ENCODE measurements at places on chromosomes 3 and 15.
A peak's percentile ranks its signal among the peaks of the same experiment; 100 is the strongest.

- DNase-seq = no peak
Observed at GRCh38 chr3:156522673-156523072, 32.2 kb downstream of the SSR3 start.

GRCh38 chr3:169286214-169286613 lies 377.3 kb downstream of the MECOM start:
- DNase-seq = no peak

GRCh38 chr3:162998205-162998604 lies 1501.6 kb downstream of the OTOL1 start:
- no peak for DNase-seq

- DNase-seq = no peak
Observed at GRCh38 chr15:100934726-100935125, 15.6 kb downstream of the LRRK1 start.

DNA sequence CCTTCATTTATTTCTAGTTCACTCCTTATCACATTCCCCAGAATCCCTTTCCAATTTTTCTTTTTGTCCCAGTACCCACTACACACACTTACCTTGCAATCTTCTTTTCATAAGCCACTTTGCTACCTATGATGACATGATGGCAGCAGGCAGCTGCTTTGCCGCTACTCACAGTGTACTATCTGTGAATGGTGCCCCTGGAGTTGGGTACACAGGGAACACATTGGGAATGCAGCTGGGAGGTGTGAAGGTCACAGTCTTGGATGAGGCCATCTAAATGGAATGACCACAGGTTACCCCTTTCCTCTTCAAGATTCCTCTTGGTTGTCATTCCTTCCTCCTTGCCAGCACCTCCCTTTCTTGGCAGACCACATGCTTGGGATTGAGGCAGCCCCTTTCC lies 20.8 kb upstream of the TNIK start:
- no peak for DNase-seq

DNA sequence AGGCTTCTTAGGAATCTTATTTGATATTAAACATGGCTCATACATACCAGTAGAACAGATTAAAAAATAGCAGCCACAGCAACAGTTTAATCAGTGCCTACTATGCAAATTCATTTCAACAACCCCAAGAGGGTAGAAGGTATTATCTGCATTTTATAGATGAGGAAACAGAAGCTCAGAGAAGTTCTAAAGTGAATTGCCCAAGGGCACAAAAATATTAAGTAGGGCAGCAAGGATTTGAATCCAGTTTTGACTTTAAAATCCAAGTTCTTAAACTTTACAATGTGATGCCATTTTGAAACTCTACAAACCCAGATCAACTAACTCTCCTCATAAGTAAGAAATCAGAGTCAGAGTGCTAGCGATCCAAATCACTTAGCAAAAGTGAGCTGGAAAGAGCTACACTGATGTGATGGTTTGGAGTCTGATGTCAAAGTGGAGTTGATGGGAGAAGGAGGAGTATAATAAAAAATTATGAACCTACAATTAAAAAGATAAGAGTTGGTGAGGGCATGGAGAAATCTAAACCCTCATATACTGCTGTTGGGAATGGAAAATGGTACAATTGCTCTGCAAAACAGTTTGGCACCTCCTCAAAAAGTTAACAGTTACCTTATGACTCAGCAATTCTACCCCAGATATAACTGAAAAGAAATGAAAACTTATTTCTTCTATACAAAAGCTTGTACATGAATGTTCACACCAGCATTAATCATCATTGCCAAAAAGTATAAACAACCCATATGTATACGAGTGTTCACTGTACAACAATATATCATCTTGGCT lies 51.0 kb upstream of the PLXND1 start:
- DNase-seq = no peak

DNA sequence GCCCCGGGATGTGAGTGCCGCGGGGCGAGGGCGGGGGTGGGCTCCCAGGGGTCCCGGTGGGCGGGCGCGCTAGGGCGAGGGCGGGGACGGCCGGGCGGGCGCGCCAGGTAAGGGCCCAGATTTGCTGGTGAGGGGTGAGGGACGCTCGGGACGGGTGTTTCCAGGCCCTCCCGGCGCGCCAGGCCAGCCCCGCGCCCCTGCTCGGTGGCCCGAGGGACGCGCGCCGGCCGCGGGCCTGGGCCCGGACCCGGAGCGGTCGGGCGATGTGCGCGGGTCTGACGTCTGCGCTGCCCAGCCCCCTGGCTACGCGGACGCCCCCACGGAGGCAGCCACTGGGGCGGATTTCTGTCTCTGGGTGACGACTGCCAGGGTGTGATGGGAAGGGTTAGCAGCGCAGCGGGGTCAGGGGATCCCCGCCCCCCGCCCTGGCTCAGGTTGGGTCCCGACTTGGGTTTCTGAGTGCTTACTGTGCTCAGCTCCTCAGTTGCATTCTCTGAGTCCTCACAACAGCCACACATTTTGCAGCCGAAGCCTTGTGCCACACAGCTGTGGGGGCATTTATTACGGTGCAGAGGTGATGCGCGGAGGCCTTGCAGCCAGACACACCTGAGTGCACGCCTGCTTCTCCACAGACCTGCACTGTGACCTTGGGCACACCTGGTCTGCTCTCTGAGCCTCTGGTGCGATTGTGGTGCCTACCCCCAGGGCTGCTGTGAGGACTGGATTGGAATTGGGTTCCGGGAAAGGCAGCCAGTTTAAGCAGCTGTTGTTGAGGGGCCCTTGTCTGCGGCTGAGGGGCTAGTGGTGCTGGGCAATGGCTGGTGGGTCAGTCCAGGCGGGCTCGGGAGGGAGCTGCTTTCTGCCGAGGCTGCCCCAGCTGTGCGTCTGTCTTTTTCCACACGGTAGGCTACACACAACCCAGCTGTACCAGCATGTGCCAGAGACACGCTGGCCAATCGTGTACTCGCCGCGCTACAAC lies 523 bp downstream of the HDAC11 start:
- no peak for DNase-seq

DNA sequence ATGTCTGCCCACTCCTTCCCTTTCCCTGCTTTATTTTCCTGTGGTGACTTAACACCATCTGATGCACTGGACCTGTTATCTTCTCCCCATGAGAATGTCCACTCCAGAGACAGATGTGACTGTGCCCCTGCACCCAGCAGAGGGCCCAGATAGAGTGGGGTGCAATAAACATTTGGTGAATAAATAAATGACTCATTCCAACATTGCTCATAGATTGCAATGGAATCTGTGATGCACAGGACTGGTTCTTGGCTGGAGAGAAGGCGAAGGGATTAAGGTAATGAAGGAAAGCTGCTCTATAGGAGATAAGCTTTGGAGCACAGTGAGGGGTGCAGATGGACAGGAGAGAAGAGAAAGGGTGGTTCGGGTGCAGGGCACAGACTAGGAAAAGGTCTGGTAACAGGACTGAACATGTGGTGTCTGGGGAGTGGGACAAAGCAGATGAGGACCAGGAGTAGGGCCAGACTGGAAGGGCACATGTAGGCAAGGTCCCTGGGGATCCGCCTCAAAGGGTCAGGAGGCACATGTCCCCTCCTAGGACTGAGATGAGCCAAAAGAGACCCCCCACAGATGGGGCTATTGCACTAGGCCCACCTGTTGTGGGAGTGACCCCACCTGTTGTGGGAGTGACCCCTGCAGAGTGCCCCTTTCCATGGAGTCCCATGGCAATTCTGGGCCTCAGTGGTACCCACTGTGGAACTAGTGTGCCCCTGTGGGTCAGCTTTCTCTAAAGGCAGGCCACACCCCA lies 17.5 kb upstream of the POC1A start:
- DNase-seq = no peak

DNA sequence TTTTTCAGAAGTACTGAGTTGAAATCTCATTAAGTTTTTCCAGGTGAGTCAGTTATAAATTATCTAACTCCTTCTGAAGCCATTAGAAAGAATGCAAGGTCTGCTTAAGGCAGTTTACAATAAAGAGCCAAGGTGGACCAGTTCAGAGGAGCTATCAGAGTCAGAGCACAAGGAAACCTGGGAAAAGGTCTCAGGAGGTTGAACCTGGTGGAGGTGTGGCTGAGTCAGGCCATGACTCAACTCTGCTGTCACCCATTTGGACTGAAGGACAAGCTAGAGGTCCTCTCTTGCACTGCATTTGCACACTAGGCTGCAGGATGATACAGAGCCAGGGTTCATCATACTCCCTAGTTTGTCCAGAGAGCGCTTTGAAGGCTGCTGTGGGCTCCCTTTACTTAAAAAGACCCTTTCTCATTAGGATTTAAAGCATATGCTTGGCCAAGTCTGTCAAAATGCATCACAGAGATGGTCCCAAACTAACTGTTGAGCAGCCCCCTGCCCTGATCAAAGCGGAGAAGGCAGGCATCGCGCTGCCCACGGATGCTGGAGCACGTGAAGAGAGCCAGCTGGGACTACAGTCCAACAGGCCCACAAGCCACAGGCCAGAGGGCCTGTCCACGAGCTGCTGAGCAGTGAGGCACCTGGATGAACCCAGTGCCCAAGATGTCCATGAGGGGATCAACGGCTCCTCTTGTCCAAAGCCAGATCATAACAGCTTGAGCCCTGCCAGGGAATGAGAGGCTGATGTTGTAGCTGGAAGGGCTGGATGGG lies 26.0 kb upstream of the MRPS22 start:
- DNase-seq = no peak

- no peak for DNase-seq
Observed at GRCh38 chr15:25737218-25737643, 125.9 kb downstream of the ATP10A start.

GRCh38 chr3:12948891-12949711 lies 107.7 kb upstream of the RPL32 start:
- peak; percentile 70 for DNase-seq

- DNase-seq = no peak
Observed at GRCh38 chr3:174431717-174432116, 427.4 kb upstream of the NAALADL2 start.

DNA sequence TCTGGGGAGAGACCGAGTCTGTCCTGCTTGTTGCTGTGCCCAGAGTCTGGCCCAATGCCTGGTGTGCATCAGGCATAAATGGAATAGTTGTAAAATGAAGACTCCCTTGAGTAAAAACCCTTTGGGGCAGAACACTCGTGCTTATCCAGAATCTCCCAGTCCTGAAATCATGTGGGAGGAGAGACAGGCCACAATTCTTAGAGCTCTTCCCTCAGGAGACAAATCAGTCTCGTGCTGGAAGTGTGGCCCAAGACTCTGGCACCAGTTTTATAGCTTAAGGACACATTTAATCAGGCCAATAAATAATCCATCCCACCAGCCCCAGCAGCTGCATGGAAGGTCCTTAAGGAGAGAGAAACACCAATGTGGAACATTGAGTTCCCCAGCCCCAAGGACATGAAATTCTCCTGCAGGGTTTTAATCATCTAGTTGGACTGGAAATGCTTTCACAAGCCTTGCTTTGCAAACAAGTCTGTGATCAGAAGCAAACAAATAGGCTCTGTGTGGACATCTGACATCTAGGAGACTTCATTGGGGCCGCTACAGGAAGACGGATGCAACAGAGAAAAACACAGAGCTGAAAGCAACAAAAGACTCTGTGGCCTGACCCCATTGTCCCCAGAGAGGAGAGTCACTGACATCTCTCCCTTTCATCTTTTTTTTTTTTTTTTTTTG lies 70.4 kb downstream of the LSM3 start:
- DNase-seq = no peak

DNA sequence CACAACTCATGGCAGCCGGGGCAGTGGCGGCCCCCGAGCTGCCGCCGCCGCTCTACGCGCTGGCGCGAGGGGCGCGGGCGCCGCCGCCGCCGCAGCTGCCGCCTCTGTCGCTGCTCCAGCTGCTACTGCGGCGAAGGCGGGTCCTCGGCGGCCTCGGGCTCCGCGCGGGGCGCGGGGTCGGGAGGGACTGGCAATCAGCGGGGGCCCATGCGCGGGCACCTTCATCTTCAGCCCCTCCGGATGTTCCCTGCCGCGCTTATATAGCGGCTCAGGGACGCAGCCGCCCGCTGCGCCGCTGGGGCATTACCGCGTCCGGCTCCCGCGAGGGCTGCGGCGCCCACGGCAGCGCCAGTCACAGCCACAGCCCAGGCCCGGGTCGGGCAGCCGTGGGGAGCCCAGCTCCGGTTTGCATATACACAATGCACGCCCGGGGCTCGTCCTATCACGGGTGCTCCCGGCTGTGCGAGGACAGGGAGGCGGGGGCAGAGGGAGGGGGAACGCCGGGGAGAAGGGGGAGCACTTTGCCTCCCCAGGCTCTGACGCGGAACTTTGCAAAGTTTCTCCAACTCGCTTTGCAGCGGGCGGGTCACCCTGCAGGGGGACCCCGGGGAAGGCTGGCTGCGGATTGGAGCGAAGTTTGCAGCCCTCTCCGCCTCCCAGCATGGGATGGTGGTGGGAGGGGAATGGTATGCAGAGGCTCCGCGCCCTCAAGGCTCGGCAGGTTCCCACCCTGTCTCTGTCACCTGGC lies at the start of gene VGLL3:
Gene VGLL3, minus strand, starts transcription at position 416 of the 748 bp plus-strand sequence. Its CDS starts 406 bp downstream, at position 10.
- peak; percentile 32 for DNase-seq

DNA sequence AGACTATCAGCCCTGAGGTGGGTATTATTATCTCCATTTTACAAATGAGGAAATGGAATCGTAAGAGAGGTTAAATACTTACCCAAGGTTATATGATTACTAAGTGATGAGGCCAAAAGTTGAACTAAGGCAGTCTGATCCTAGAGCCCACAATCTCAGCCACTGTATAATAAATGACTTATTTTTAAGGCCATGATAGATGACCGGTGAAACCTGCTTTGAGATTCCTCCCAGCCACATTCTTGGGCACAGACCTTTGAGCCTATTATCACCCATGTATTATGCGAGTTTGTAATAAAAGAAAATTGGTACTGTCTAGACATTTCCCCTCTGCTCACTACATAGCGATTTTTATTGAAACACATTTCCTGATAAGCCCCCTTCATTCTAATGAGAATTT lies 37.4 kb downstream of the POLQ start:
- no peak for DNase-seq

- DNase-seq = no peak
Observed at GRCh38 chr3:146271180-146271579, 20.3 kb upstream of the PLSCR4 start.

DNA sequence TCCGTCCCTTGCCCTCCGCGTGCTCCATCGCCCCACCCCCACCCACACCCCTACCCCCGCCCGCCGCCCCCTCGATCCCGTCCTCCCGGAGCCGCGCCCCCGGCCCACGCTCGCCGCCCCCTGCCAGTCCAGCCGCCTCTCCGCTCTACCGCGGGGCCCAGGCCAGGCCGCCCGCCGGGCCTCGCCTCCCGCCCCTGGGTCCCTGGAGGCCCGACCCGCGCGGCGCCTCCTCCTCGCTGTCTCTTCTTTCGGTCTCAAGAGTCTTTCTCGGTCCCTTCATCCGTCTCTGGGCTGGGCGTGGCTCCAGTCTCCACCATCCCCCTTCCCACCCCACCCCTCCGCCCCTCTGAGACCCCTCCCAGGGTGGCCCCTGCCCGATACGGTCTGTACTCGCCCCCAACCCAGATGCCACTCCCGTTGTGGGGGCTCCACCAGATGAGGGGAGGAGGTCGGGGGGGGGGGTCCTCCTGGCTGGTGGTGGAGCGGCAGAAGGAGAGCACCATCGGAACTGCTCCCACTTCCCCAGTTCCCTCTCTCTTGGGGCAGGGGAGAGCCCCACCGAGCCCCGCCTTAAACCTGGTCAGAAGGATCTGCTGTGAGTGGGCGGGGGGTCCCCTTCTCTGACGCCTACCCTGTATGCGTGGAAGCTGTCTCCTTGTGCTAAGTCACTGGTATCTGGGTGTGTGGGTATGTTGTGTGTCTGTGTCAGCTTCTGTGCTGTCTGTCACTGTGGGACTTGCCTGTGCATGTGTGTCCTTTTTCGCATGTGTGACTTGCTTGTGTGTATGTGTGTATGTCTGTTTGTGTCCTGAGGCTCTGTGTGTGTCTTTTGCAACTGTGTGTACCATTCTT lies 1.0 kb downstream of the PRKCD start:
- peak; percentile 84 for DNase-seq

GRCh38 chr3:14121859-14122258 lies 2.8 kb downstream of the CHCHD4 start:
- DNase-seq = no peak
